ENCODE measurements at places on chromosomes 6 and 20.

DNA sequence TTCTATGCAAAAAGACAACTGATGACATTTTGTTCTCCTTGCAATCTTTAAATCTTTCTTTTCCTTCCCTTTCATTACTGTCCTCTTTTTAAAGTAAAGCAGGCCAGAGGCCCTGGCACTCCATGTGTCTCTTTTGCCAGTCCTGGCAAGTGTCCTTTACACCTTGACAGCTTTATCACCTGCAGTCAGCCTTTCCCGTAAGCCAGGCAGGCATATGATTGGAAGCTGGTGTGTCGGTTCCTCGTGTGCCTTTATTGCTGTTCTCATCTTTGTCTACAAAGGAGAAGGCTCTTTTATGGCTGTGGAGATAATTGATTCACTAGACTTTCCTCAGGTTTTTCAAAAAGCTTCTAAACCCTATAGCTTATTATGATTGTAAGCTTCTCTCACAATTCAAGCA is 162.3 kb upstream of the FBXL4 start:
- no peak for DNase-seq

GRCh38 chr6:166483026-166483425 is 100.3 kb upstream of the MPC1 start:
- no peak for DNase-seq

GRCh38 chr20:55094353-55094861 is 619.0 kb downstream of the DOK5 start:
- no peak for DNase-seq

GRCh38 chr6:137989664-137990063 is 117.6 kb downstream of the PERP start:
- DNase-seq = no peak

- DNase-seq = no peak
Observed at GRCh38 chr20:47801079-47801478, 15.8 kb upstream of the SULF2 start.

- no peak for DNase-seq
Observed at GRCh38 chr6:150932996-150933395, 67.5 kb downstream of the MTHFD1L start.

All from H7 (cell line).